Right cardiac atrium (tissue), 5 donors: ENCODE measurements at places on chromosomes 16 and 17. TPM values are rescaled to one million over a fixed set of nuclear protein-coding genes. Genes with fewer than 3 reads are reported as not detected.

- DNase-seq: no peak
Observed at GRCh38 chr17:37138571-37139120, 189.9 kb downstream of the AATF start.

GRCh38 chr16:11546608-11547061, 40.1 kb downstream of the LITAF start:
- DNase-seq: no peak

The CRHR1 gene
- not detected for total RNA-seq

The KCNG4 gene
- total RNA-seq: not detected

The DYNLL2 gene
- total RNA-seq: 58.1 TPM

- no peak for DNase-seq
Observed at GRCh38 chr16:25005445-25006306, 9.5 kb downstream of the ARHGAP17 start.

The PTX4 gene
- not detected for total RNA-seq
